Brain (organoid and tissue), 16 donors: ENCODE measurements at places on chromosomes 4 and X. TPM values are rescaled to one million over a fixed set of nuclear protein-coding genes. Genes with fewer than 3 reads are reported as not detected.

Gene ABCG2
- polyA plus RNA-seq: 12.6 TPM

GRCh38 chr4:84237008-84237407 is 262.1 kb downstream of the NKX6-1 start:
- DNase-seq: no peak

DNA sequence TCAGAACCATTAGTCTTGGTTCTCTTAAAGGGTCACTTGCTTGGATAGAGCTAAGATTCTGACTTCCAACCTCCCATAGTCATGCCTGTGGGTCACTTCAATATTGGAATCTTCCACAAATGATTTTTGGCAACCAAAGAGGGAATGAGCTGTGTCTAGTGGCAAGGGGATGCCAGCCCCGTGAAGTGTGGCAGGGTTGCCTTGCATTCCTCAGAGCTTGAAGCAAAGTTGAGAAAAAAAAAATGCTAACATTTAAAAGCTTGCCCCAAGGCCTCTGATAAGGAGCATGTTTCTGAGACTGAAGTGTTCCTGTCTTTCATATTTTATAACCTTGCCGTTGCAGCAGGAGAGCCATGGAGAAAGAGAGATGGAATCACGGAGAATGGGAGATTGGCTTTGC is 120.2 kb downstream of the PAPSS1 start:
- DNase-seq: no peak

GRCh38 chr4:86993909-86994681 is 59.3 kb downstream of the AFF1 start:
- DNase-seq: no peak

DNA sequence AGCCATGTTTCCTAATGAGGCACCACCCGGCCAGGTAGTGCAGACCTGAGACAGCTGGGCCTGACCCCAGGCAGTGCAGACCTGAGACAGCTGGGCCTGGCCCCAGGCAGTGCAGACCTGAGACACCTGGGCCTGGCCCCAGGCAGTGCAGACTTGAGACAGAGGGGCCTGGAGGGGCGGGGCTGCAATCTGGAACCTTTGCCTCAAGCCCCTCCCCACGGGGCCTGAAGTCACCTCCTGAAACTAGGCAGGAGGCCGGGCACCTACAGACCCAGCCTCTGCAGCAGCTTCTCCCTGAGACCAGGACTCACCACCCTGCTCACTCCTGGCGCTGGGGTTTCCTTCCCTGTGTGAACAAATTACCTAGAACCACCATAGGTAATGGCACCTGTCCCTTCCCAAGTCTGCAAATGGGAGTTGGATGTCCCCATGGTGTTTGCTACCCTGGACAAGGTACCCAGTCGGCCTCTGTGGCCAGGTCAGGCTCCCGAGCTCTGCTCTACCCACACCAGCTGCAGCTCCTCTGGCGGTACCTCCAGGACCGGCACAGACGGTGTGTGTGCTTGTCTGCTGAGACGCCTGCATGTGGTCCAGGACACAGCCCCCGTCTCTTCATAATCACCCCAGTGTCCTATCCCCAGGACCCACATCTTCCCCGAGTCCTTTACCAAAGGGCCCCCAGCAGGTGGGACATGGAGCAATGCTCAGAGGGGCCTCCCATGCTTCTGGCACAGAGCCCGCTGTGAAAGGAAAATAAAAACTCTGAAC is 53.1 kb upstream of the C4orf50 start:
- no peak for DNase-seq

Gene F8A2
- polyA plus RNA-seq: not detected
